ENCODE measurements at places on chromosomes 7 and 10.

GRCh38 chr7:3754493-3755341, 453.7 kb downstream of the SDK1 start:
- no peak for DNase-seq

GRCh38 chr7:39647816-39648215, 24.4 kb downstream of the RALA start:
- no peak for DNase-seq

DNA sequence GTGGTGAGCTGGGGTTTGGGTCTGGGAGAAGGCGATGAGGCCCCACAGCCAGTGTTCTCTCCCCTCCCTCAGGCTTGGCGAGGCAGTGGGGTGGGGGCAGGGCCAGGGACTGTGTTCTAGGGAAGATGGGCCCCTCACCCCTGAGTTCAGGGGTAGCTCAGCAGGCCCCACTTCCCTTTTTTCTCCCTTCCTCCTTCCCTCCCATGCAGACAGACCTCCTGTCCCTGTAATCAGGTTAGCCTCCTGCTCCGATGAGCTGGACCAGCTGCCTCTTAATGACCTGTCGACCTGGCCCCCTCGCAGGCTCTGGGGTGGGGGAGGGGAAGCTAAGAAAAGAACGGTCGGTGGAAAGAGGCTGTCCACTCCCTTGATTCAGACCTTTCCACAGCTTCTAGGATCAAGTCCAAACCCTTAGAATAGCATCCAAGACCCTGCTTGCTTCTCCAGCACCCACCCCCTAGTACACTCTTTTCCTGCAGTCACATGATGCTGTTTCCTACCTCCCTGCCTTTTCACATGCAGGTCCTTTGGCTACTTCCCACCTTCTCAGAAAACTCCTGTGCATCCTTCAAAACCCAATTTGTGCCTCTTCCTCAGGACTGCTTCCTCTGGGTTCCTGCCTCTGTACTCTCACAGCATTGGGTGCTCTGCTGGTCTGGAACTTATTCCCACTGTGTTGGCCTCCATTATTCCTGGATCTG, 64.1 kb downstream of the ZMIZ1 start:
- no peak for DNase-seq

DNA sequence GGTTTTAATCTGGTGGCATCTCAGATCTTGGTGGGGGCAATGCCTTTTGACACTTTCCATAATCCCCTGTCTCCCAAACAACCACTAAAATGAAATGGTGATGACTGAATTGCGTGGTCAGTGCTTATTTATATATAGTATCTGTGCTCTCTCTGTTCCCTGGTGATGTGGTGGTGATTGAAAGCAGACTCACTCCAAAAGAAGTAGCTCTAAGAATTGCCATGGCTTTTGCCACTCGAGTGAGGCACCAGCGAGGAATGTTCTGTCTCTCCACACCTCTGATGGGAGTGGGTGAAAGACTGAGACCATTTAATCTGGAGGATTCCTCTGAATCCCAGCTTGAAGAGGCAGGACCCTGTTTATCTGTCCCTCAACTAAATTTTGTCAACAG, 2.8 kb downstream of the DUSP5 start:
- DNase-seq = no peak
